ENCODE measurements at places on chromosomes 7 and 10.

- no peak for DNase-seq
Measured at GRCh38 chr7:144853542-144853941, 17.7 kb upstream of the TPK1 start.

- no peak for DNase-seq
Measured at GRCh38 chr7:139896288-139896687, 67.2 kb downstream of the TBXAS1 start.

GRCh38 chr7:155188821-155189581 lies 108.7 kb upstream of the INSIG1 start:
- DNase-seq, result no peak

DNA sequence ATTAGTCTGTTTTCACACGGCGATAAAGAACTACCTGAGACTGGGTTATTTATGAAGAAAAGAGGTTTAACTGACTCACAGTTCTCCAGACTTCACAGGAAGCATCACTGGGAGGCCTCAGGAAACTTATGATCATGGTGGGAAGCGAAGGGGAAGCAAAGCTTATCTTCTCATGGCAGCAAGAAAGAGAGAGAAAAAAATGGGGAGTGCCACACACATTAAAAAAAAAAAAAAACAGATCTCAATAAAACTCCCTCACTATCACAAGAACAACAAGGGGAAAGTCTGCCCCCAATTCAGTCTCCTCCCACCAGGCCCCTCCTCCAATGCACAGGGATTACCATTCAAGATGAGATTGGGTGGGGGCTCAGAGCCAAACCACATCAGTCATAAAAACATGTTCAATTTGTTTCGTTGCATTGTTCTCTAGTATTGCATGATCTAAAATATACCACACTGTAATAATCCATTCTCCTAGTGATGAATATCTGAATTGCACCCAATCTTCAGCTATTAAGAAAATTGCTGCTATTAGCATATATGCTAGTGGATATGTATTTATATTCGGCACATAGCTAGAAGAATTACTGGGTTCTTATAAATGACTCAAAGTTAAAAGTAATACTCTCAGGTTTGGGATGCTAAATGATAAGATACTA lies 328.9 kb upstream of the KCND2 start:
- no peak for DNase-seq

DNA sequence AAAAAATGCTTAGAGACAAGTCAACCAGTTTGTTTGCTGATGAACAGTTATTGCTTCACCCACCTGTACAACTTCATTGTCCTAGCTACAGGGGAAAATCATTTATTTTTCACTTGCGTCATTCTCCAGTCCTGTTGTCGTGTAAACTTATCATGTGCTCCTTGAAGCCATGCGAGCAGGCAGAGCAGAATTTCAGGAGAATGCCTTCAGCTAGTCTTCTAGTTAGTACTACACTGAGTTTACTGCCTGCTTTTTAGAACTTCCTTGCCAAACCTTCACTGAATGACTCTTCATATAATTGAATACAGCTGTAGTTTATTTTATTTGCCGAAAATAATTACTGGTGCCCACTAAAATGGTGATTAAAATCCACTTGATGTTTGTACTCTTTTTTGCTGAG lies 15.6 kb downstream of the RPA3 start:
- peak; percentile 42 for DNase-seq

GRCh38 chr7:17009007-17009719 lies 127.4 kb upstream of the AGR3 start:
- DNase-seq, result peak; percentile 21

DNA sequence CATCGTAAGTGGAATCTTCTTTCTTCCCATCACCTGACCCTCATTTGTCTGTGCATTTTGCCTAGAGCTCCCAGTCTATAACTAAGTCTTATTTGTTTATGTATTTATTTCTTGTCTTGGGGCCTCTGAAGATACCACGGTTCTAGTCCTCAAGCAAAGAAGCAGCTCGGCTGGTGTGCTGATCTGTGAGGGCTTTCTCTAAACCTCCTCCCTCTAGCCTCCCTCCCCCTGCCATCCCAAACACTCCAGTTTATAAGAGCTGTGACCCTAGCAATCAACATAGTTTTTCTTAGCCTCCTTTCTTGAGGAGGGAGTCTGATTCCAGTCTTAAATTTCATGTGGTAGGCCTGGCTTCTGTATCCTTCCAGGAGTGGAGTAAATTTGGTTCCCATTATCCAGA lies 15.7 kb upstream of the NDUFA5 start:
- no peak for DNase-seq

- DNase-seq, result no peak
Measured at GRCh38 chr7:23918856-23919255, 208.8 kb downstream of the STK31 start.

DNA sequence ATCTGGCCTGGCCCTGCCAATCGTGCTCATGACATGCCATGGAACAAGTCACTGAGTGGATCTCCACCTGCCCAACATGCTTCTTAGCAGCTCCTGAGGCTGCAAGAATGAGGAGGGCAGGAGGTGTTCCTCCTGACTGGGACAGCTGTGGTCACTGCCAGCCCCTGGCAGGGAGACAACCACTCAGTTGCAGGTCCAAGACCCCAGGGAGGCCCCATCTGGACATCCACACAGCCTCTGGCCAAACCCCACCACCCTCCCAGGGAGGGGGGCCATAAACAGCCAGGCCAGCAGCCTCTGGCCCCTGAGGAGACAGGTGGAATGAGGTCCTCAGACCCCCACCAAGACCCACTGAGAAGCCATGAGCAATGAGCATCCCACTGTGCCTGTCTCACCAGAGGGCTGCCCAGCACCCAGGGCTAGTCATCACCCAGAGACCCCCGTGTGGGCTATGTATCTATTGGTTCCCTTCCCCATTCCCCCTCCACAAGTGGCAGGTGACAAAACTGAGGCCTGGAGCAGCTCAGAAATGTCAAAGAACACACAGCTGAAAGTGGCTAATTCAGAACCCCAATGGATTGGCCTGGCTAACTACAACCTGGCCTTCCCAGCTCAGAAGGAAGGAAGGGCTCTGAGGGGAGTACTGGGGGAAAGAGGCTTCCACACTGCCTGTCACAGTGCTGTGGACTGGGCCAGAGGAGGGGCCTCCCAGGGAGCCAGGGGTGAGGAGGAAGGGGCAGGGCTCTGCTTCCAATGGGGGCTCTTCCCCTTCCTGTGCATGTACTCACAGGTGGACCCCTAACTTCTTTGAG lies 3.0 kb downstream of the GPRIN2 start:
- no peak for DNase-seq

DNA sequence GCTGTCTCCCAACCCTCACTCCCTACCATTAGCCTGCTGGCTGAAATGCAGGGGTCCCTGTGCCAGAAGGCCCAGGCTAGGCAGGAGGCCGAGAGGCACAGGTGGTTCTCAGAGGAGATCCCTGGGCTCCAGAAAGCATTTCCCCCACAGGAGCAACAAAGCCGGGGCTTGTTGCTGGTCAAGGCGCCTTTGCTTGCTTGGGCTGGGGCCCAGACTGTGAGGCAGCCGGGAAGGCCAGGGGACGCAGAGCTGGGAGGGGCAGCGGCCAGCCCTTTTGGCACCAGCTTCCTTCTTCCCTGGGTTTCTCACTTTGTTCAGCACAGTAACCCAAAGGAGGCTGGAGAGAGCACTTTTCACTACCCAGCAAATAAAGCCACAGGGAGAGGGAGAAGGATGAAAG lies 48.6 kb downstream of the FBXW4 start:
- no peak for DNase-seq

GRCh38 chr10:55500931-55501559 lies 700.0 kb upstream of the PCDH15 start:
- DNase-seq, result no peak

DNA sequence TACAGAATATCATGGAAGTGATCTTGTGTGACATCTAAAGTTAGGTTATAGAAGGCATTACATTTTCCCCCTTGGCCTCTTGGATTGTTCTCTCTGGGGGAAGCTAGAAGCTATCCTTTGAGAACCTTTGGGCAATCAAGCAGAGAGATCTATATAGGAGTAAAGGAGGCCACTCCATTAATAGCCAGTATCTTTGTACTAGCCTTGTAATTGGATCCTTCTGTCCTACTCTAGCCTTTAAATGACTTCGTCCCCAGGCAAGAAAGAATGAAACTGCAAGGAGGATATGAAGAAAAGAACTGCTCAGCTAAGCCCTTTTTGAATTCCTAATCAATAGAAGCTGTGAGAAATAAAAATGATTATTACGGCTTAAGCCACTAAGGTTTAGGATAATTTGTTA lies 230.9 kb downstream of the AGMO start:
- no peak for DNase-seq

DNA sequence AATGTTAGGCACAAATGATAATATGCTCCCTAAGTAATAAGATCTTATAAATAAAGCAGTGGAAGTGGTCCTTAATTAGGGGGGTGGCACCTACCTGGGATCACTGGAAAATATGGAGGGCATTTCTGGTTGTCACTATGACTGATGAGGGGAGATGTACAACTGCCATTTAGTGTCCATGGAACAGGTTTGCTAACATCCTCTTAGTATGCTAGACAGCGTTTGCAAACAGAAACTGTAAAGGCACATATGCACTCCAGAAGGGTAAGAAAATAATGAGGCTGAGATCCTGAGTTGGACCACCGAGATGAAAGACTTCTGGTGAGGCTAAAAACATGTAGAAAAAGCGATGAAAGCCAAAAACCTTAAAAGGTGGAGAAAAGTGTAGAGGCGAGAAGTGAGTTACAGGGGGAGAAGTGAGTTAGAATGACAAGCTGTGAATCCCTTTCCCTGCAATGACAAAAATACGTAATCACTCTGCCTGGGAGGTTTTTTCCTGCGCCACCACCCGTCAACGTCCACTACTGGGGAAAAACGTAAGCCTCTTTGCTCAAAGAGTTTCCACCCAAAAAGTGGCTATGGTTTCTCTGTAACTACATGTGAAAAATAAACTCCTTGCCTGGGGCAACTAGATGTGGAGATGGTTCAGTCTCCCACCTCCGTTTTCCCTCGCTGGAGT lies 767 bp downstream of the KRIT1 start:
- peak; percentile 15 for DNase-seq

DNA sequence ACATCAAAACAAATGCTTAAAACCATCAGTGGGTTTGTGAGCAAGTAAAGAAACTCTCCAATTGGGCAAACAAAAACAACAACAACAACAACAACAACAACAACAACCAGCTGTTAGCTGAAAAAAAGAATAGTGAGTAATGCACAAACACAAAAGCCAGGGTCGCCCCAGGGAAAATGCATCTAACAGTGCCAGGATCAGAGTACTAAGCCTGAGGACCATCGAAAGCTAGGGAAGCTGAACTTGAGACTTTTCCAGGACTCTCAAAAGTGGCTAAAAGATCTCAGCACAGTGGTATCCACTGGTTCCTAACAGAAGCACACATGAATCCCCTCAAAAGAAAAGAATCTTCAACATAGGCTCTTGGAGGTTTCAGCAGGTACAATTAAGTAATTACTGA lies 83.3 kb downstream of the CPXM2 start:
- no peak for DNase-seq

DNA sequence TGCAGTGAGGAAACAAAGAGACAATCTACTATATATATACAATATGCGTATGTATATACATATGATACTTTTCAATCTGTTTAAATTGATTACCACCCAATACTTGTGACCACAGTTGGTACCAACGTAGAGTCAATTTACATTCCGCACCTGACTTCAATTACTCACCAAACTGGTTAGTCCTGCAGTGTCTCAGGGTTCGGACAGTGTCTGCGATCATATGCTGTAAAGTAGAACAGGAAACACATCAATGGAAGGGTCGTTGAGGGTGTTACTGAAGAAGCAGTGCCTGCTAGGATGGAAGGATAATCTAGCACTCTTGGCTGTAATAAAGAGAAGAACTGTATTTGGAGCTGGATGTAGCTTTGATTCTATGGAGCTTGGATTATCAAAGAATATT lies 179.7 kb upstream of the CDCA7L start:
- no peak for DNase-seq

DNA sequence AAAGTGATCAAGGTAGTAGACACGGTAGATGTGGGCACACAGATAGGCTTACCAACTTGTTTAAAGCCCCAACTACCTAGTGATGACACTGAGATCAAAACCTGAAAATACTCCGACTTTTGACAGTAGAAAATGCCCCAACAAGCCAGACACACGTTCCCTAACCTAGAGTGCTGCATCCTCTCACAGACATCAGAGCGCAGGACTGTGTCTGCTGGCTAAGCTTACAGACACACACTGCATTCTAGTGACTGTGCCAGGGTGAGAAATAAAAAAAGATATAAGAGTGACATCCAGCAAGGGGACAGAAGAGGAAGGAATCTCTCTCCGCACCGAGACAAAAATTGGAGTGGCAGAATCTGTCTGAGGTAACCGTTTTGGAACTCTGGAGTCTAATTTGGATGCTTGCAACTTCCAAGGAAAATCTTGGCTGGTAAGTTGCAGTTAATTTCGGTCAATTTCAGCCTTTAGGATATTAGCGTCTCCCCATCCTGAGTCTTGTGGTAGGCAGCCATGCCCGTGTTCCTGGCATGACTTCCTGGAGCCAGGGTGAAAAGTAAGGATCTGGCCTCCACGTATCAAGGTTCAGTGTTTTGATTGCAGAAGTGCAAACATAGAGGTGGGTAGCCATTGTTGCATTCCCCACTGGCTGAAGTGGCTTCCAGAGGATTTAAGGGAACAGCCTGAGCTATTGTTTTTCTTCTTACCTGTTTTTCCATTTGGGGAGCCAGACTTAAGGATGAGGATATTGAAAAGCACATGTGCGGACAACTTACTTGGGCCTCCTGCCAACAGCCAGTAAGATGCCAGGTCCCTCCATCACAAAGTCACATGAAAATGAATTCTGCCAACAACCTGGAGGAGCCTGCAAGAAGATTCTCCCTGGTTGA lies 124.1 kb downstream of the SMURF1 start:
- no peak for DNase-seq

DNA sequence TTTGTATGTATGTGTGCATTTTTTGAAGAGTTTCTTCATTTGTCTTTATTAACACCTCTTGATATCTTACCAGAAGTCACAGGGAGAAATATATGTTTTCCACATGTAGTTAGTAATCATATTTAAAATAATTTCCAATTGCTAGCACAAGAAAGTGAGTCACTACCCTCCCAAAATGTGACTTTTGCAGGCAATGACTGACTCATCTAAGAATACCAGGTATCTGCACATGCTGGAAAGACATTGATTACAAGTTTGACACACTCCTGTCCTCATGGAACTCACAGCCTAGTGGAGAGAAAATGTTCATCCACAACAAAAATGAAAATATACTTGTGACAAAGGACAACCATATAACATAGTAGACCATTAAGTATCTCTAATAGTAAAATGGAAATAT lies 82.9 kb downstream of the SEMA3D start:
- peak; percentile 9 for DNase-seq

DNA sequence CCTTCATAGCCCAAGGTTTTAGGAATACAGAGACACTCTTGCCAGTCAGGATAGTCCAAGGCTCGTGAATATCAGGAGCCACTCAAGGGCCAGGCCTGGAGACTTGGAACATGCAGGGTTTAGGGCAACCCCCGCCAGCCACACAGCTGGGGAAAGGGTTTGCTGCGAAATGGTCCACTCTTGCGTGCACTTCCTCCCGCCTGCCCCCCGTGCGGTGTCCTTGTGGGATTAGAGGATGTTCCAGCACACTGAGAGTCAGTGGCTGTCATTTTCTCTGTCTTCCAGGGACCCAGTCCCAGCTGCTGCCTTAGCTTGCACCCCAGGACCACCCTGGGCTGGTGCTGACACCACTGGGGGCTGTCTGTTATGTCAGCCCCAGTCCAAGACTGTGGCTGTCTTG lies 38.5 kb downstream of the POR start:
- DNase-seq, result no peak
